Activated naive CD4-positive, alpha-beta T cell (primary cell): ENCODE measurements at places on chromosomes 13 and 19.

- DNase-seq = no peak
Measured at GRCh38 chr19:5908773-5909442, 4.2 kb downstream of the VMAC start.

- no peak for DNase-seq
Measured at GRCh38 chr13:77239312-77239711, 87.6 kb downstream of the MYCBP2 start.

- no peak for DNase-seq
Measured at GRCh38 chr13:88456151-88456550, 785.0 kb downstream of the SLITRK5 start.

- DNase-seq = no peak
Measured at GRCh38 chr19:802498-803098, 5.3 kb downstream of the PTBP1 start.

DNA sequence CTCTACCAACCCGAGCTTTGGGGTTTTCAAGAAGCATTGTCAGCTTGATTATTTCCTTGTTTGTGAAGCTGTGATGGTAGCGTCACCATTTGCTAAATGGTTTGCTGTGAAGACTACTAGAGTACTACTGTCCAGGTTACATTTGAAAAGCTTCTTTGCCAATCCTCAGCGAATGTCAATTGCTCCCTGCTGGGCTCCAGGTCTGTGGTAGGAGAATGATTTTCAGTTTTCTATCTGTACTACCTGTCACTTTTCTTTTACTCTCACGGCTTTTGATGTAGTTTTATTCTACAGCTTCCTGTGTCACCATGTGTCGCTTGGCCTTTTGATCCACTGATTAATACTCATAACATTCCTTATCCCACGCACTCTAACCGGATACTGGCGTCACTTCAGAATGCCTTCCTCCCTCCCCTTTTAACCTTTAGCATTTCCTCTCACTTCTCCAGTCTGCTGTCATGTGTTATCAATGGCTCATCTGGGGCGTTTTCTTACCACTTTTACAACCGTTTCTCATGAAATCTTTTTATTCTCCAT is 7.5 kb upstream of the GPR183 start:
- DNase-seq = no peak

DNA sequence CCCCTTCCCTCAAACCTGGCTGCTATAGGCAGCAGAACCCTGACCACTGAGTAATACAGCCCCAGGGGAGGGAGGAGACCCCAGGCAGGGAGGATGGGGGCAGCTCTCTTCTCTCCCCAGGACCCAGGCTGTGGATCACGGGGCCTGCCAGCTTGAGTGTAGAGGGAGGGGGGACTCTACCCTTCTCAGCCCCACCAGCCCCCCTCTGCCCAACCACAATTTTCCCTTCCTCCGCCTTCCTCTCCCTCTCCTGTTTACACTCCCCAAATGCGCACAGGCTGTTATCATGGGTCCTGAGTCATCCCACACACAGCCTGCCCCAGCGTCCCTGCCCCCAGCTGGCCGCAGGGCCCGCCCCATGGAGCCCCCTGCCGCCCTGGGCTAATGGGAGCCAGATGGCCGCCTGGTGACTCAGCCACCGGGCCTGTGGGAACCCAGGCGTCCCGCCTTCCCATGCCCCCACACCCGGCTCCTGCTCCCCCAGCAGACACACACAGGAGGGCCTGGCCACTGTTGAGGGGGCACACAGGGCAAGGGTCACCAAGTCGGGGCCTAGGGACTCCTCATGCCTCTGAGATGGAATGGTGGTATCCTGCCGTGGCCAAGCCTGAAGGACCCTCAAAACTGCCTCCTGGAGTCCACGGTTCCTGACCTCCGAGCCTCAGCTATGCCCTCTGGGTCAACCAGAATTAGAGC is 13.6 kb downstream of the CCDC97 start:
- DNase-seq = no peak

- no peak for DNase-seq
Measured at GRCh38 chr13:35888457-35888883, 242.7 kb downstream of the DCLK1 start.

- DNase-seq = no peak
Measured at GRCh38 chr19:16367261-16367683, 42.6 kb downstream of the KLF2 start.

GRCh38 chr19:36258028-36258875 is 43.3 kb downstream of the ZNF146 start:
- no peak for DNase-seq

GRCh38 chr13:75740031-75740430 is 103.9 kb downstream of the LMO7 start:
- no peak for DNase-seq

- no peak for DNase-seq
Measured at GRCh38 chr13:101751488-101751887, 299.0 kb downstream of the ITGBL1 start.

GRCh38 chr13:111034811-111035210 is 80.3 kb upstream of the ARHGEF7 start:
- DNase-seq = no peak

- no peak for DNase-seq
Measured at GRCh38 chr19:1268226-1269064, 687 bp upstream of the CIRBP start.
